ENCODE measurements at places on chromosomes 12 and 14.

DNA sequence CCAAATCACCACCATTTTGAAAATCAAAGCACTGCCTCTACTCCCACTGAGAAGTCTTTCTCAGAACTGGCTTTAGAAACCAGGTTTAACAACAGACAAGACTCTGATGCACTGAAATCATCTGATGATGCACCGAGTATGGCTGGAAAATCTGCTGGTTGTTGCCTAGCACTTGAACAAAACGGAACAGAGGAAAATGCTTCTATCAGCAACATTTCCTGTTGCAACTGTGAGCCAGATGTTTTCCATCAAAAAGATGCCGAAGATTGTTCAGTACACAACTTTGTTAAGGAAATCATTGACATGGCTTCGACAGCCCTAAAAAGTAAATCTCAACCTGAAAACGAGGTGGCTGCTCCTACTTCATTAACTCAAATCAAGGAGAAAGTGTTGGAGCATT lies 115.0 kb upstream of the NPAS3 start:
- DNase-seq = no peak

DNA sequence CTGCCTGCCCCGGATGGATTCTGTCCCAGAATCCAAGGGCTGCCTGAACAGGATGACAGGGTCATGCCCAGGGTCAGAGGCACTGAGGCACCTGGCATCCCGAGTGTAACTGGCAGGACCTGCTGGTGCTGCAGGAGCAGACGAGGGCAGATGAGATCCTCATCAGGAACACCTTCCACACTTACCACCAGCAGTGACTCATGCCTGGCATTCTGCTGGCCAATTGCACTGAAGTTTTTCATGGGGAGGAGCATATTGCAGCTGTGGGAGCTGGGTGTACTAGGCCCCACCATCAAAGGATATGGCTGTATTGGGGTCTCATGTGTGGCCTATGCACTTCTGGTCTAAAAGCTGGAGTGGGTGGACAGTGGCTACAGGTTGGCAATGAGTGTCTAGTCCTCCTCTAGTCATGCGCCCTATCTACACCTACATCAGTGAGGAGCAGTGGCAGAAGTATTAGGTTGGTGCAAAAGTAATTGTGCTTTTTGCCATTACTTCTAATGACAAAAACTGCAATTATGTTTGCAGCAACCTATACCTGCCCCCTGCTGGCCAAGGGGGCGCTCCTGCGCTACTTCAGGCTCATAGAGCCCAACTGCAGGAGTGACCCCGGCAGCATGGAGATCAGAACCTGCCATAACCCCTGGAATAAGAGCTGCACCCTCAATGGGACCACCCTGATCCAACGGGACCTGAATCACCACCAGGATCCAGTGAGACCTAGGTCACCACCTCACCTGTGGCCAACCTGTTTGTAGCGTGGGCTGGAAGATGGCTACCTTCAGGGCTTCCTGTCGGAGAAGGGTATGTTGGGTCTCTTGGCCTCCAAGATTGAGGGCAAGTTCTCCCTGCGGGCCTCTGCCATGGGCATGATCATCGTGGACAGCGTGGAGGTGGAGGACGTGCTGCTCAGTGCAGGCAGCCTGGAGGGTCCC lies 8.0 kb upstream of the C12orf42 start:
- DNase-seq = peak; percentile 24

DNA sequence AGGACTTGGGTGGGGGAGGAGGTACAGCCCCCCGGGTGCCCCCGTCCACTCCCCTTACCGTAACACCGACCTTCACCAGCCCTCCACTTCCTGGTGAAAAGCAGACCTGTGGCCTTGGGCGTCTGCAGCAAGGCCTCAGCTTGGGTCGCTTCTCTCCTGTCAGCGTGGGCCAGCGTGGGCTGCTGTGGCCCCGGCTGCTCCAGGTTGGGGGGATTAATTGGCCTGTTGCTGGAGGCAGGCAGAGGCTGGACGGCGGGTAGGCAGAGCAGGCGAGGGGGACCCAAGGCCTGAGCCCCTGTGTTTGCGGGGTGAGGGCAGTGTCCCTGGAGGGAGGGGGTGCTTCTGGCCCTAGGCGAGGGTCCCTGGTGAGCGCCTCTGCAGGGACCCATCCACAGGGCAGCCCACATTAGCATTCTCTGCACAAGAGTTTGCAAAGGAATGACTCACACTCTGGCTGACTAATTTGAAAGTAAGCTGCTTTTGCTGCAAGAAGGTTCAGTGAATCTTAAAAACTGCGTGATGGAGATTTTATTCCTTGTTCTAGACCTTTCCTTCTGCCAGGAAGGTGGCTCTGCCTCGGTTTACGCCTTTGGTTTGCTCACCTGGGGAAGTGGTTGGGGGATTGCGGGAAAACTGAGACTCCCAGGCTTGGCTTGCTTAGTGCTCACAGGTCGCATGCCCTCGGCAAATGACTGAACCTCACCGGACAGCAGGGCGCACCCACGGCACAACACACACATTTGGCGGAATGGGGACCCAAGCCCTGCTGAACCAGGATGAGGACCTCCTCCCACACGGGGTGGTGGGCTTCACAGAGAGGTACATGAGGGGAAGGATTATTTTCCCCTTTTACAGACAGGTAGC lies 37.9 kb upstream of the DLK1 start:
- DNase-seq = no peak

DNA sequence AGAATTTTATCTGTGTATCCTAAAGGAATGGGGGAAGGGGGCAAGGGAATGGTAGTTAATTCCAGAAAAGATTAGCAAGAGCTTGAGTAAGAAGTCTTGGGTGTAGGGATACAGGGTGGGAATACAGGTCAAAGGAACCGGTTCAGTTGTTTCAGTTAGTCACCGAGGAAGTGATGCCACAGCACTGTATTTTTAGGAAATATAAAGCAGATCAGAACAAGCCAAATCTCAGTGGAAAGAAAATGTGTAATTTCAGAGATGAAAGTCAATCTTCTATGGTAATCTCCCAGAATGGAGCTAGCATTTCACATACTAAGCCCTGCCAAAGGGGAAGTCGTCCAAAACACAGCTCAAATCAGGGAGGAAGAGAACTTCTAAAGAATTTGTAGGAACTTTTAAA lies 4.7 kb upstream of the TUBA1C start:
- no peak for DNase-seq

GRCh38 chr14:100649173-100649519 lies 61.9 kb upstream of the BEGAIN start:
- no peak for DNase-seq

All from stimulated activated CD4-positive, alpha-beta T cell treated with anti-CD3 and anti-CD28 coated beads, Interleukin-1b, Interleukin-23, amount 100 ng/mL, for 24 hours (primary cell).